ENCODE measurements at places on chromosomes 11 and 22.

DNA sequence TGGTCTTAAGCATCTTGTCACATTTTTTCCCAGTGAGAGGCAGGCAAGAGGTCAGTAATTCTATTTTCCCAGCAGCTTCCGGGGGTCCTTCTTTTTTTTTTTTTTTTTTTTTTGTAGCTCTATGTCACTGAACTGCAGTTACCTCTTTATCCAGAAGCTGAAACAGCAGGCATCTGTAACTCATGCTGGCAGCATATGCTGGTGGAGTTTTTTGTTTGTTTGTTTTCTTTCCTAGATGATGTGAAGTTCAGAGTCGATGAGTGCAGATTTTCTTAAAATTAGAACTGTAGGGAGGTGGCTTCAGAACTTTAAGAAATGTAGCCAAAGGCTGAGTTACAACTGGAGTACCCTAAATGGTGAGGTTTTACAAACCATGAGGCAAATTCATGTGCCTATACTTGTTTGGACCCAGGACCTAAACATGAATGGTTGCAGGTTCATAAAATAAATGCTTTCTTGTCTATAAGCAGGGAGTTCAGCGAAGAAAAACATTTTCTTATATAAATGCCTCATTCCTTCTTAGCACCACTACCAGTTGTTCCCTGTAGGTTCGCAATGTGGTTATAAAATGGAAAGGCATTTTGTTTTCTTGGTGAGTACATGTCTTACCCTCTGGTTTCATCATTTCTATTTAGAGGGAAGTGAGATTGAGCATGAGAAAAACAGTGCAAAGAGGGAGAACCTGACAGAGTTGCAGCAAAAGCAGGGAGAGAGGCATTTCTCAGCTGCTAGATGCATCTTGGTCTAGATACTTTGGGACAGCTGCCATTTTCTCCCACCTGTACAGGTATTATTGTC lies 84.0 kb downstream of the TRIM44 start:
- DNase-seq, result no peak

DNA sequence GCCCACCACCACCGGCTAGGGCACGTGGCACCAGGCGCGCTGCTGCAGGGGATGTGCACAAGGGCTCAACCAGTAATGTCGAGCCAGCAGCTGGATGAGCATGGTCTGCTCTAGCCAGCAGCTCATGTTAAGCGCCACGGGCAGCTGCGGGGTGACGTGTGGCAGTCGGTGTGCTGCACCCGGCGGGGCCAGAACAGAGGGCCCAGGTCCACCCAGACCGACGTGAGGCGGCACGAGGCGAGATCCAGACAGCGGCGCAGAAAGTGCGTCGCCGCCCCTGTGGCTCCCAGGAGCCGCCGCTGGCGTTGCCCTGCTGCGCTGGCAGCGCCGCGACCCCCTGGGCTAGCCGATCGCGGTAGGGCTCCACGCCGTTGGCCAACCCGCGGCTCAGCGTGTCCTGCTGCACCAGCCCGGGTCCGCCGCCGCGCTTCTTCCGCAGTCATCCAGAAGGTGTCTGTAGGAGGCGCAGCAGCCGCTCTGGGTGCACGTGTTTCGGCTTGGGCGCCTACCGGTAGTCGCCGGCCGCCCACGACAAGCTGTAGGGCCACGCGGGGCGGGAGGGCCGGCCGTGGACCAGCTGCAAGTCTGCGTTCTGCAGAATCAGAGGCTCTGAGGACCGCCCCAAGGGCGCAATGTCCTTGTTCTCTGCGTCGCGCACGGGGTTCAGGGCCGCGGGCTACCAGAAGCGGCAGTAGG lies 4.6 kb upstream of the GALR3 start:
- peak; percentile 71 for DNase-seq

DNA sequence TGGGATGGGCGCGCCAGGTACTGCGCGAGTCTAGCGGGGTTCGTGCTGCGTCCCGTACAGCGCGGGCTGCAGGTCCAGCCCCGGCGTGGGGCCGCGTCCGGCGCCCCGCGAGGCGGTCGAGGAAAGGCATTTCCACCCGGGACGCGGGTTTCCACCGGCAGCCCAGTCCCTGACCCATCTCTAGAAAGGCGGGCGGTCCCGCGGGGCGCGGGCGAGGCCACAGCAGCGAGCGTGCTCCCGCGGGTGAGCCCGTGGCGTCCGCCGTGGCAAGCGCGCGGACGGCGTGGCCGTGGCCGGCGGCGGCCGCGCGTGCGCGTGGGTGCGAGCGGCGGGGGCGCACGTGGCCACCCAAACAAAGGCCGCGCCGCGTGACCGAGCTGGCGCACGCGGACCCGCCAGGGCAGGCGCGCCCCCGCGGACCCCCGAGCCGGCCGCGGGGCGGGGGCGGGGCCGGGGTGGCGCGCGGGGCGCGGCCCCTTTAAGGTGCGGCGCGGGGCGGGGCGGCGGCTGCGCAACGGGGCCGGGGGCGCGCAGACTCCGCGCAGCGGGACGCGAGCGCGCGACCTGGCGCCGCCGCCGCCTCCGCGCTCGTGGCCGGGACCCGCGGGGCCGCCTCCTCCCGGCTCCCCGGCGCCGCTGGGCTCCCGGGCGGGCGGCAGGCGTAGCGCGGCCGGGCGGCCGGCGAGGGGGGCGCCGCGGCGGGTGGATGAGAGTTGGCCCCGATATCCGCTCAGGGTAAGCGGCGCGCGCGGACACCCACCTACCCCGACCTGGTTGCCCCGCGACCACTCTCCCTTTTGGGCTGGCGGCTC lies 39.3 kb upstream of the CELSR1 start:
- DNase-seq, result peak; percentile 34

GRCh38 chr11:78416285-78417174 lies 1.1 kb downstream of the GAB2 start:
- DNase-seq, result peak; percentile 83

GRCh38 chr11:16873289-16873688 lies 134.8 kb downstream of the C11orf58 start:
- DNase-seq, result no peak

DNA sequence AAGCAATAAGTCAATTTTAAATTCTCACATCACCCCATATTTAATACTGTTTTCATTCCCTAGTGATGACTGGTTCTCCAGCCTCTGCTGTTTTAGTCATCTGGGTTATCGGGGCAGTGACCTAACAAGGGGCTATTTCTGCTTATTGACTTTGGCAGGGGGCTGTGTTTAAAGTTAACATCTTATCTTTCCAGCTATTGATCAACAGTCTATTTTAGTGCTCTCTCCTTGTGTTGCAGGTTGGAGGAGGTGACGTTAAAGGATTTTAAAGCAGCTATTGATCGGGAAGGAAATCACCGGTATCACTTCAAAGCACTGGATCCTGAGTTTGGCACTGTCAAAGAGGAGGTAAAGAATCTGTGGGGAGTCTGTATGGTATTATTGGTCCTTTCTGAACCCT lies 7.7 kb upstream of the DLAT start:
- DNase-seq, result no peak

DNA sequence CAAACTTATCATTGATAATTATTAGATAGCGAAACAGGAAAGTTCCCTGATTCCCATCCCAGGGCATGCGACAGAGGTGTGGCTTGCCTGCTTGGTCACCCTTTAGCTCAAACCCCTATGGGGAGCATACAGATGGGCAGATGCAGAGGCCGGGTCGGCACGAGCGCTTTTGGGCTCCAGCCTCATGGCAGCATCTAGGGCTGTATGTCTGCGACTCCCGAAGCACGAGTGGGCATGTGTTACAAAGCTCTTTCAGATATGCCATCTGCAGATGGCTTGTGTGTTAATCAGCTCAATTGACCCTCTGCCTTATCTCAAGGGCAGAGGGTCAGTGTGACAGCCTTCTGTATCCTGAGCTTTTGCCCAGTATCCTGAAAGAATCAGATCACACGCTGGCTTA lies 2069.3 kb upstream of the RAG2 start:
- DNase-seq, result no peak

- DNase-seq, result no peak
Measured at GRCh38 chr11:16909359-16910035, 104.7 kb downstream of the PLEKHA7 start.

GRCh38 chr22:49426618-49427266 lies 400.9 kb downstream of the BRD1 start:
- no peak for DNase-seq

DNA sequence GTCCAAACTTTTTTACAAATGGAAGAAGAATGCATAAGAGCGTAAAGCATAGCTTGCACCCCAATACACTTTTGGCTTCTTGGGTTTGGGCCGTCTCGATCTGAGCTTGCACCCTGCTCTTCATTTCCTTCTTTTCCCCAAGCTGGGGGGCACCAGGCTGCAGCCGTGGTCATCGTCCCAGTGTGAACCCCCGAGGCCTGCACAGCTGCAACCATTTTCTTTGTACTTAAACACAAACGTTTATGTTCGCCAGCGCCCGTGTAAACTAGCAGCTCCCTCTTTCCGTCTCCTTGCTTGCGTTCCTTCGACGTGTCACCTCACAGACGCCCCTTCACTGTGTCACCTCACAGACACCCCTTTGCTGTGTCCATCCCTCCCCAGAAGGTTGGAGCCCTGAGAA lies 10.1 kb downstream of the KRTAP5-5 start:
- DNase-seq, result peak; percentile 50

DNA sequence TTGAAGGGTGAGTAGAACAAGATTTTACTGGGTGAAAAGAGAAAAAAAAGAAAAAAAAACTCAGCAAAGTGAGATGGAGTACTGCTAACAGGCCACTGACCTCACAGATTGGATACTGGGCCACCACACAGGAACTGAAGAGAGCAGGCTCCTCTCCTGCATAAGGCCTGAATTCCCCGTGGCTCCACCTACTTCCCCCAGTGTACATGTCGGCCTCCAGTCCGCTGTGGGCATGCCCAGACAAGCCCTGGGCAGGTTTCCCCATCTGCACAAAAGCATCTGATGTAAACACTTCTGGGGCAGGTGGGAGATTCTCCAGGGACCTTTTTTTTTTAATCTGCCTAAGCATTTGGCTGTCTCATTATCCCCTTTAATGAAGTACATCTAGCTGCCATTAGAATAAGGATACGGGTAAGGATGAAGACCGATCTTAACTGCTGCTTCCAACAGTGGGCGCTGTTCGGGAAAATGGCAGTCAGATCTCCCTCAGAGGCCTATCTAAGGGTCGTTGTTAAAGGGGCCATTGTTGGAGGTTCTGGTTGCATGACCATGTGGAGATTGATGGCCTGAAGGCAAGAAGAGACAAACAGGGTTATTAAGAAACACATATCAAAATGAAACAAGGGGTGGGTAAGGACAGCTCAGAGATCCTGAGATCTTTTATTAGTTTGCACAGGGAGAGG lies 48.5 kb downstream of the MS4A13 start:
- peak; percentile 56 for DNase-seq

GRCh38 chr11:112784323-112785073 lies 176.7 kb upstream of the NCAM1 start:
- peak; percentile 92 for DNase-seq

DNA sequence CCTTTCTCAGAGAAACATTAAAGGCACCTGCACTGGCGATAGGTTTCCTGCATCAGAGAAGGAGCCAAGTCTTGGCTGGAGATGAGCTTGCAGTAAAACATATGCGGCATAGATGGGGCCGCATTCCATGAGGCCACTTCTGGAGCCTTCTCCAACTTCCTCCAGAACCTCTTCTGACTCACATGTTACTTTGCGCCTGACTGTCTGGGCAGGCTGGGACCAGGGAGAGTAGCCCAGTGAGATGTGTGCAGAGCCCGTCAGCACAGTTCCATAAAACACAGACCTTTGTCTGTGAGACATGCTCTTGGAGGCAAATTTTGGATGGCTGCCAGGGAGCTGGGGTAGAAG lies 55.4 kb upstream of the BID start:
- DNase-seq, result no peak

DNA sequence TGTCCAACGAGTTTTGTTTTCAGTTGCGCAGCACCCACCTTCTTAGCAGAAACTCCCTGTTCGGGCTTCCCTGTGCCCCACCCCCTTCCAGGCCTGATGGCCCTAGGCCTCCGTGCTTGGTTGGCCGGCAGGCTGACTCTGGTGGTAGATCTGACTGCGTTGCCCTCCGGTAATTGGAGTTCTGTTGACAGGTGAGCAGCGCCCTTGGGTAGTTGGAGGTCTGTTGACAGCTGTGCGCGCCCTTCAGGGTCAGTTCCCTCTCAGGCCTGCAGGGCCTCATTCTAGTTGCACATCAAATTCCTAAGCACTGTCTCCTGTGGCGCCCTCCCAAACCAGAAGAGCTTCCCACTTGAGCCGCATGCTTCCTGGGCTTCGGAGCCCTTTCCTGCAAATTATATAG lies 776 bp downstream of the DGCR6 start:
- no peak for DNase-seq

GRCh38 chr11:11709447-11710239 lies 87.8 kb upstream of the GALNT18 start:
- DNase-seq, result no peak

DNA sequence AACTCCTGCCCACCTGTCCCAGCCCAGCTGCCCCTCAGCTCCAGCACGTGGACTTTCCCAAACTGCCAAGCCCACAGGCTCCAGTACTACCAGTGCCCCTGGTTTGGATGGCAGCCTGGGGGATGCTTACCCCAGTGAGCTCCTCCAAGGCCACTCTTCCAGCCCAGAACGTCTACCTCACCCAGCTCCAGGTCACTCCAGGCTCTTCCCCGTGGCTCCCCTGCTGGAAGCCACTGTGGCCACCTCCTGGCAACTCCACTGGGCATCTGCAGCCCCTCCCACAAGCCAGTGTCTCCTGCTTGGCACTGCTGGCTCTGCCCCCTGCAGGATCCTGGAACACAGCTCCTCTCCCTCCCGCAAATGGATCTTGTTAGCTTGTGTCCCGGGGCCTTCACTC lies 29.3 kb downstream of the LMO1 start:
- DNase-seq, result no peak

- no peak for DNase-seq
Measured at GRCh38 chr11:30446520-30446919, 123.6 kb downstream of the ARL14EP start.

GRCh38 chr22:23789638-23790037 lies 2.9 kb downstream of the SMARCB1 start:
- DNase-seq, result peak; percentile 8

GRCh38 chr11:113906038-113906437 lies 1.4 kb downstream of the HTR3B start:
- DNase-seq, result peak; percentile 16

DNA sequence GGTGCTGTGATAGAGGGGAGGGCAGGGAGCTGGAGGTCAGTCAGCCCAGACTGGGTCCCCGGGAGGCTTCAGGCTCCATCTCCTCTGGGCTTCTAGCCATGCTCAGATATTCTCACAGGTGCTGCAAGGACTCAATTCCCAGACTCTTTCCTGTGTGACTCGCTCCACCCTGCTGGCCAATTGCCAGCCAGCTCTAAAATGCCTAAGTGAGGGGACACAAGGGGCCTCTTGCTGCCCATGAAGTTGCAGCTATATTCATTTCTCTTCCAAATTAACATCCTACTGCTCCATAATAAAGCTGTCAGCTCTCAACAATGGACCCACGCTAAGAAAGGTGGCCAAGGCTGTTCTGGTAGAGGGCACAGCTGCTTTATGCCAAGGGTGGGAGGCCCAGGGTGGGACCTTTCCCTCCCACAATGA lies 101.5 kb downstream of the PLEKHA7 start:
- DNase-seq, result peak; percentile 38

DNA sequence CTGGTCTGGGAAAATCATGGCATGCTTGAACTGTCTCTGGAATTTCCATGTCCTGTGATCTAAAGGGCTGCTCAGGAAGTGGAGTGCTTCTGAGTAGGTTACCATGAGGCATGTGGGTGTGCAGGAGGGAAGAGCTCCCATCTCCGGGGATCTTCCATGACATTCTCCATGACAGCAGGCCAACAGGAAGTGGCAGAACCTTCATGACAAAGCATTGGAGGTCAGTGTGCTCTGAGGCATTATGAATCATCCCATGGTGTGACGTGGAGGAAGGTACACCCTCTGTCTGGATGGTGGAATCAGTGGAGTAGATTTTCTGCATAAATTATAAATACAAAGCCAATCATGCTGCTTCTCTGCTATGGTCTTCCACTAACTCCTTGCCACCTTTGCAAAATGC lies 139.6 kb upstream of the E2F8 start:
- no peak for DNase-seq

GRCh38 chr11:111913031-111913861 lies 712 bp downstream of the HSPB2 start:
- no peak for DNase-seq
